ENCODE measurements at places on chromosomes 6 and 20.

DNA sequence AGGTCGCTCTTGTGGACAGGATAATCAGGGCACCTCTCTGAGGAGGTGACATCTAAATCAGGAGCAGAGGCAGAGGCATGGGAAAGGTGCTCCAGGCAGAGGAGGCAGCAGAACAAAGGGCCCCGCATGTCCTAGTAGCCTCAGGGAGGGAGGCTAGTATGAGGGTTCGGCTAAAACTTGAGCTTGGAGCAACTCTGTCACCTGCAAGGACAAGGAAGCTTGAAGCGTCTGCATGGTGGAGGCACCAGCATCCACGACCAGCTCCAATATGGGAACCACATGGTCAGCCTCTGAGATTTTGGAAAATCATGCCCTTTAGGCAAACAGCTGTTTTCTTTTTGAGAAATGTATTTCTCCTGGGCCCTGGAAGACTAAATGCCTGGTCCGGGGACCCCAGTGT, 13.0 kb upstream of the MPC1 start:
- DNase-seq: no peak

GRCh38 chr20:45456632-45457031, 12.9 kb upstream of the WFDC2 start:
- DNase-seq: no peak

- no peak for DNase-seq
These were observed 109.4 kb downstream of the TNFAIP3 start for GRCh38 chr6:137976430-137976829.

GRCh38 chr6:116450769-116451740, 10.1 kb upstream of the CALHM6 start:
- DNase-seq: peak; percentile 80

DNA sequence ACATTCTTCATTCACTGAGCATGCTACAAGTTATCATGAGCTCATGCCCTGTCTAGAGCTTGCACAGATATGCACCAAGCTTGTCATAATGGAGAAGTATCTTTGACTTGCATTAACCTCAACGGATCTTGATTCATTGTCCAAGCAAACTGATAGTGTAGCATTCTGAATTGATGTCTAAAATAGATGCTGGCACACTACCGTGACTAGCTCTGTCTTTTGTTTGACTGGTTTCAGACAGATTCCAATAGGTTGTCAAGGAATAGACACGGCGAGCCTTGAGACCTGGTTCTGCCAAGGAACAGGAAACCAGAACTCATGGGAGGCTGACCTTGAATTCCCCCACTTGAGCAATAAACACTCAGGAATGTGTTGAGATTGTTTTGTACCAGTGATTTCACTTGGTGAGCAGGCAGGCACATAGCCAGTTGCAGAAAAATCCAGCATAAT, 1153.1 kb upstream of the GJE1 start:
- no peak for DNase-seq

- DNase-seq: no peak
These were observed 69.8 kb downstream of the DST start for GRCh38 chr6:56572788-56573471.

- peak; percentile 12 for DNase-seq
These were observed 41.4 kb downstream of the DTNBP1 start for GRCh38 chr6:15621203-15622044.

GRCh38 chr6:34182751-34183531, 37.1 kb upstream of the GRM4 start:
- DNase-seq: no peak

DNA sequence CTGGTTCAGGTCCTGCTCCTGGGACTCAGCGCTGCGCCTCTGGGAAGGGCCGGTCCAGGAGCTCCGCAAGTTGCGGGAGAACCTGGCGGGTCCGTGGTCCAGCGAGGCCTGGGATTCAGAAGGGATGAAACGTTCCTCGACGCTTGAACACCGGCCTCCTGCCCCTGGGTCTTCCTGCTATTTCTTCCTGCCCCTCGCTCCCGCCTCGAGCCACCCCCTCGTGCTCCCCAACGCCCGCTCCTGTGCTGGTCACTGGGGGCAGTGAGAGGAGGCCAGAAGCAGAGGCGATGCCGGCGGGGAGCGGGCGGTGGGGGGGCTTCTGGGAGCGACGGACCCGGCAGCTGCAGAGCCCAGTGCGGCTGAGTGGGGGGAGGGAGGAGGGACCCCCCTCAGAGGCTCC, 20.8 kb upstream of the KIF25 start:
- DNase-seq: no peak

DNA sequence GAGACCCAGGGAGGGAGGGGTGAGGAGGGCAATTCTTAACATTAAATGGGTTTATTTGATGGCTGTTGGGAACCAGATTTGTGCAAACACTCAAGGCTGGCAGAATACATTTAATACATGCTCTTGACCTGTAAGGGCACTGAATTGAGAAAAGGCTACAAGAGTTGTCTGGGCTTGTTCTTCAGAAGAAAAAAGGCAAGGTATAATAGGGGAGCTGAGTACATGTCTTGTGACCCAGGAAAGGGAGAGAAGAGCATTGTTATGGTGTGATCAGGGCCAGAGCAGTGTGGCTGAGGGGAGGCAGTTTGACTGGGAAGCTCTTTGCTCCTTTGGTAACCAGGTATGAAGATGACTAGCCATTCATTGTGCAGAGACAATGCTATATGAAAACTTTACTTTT, 18.9 kb downstream of the KLHL31 start:
- DNase-seq: no peak

DNA sequence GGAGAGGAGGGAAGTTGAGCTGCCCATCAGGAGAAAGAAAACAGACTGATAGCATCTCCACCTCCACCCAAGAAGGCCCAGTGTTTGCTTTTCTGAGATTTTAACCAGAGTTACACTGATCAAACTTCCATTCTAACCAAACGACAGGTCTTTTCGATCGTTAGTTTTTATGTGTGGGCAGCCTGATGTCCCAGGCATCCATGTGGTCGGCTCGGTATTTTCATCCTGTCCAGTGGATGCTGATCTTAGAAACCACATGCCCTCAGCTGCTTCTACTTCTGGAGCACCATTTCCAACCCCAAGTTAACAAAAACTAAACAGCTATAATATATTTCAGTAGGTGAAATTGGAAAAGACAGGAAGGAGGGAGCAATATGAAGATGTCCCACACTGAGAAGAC, 536.8 kb upstream of the JAG1 start:
- DNase-seq: no peak

DNA sequence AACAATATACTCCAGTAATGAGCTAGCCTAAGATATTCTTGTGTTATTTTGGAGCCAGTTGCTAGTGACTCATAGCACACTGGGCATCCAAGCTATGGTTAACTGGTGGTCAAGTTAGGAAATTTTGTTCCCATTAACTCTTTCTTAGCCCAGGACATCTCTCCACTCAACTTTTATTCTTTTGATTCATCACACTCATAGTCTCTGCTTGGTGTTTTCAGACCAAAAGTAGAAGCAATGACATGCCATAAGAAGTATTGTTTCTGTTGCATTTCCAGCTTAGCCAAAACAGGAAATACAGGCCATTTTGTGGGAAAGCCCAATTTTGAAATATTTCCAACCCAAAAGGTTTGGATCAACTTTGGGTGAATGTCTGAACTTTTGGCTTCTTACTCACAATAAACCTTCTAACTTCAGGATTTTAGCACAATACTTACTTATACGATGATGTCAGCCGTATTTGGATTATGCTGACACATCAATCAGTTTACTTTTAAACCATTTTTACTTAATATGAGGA, 31.6 kb upstream of the CCN2 start:
- no peak for DNase-seq

GRCh38 chr20:24779946-24780345, 169.1 kb upstream of the CST7 start:
- no peak for DNase-seq

DNA sequence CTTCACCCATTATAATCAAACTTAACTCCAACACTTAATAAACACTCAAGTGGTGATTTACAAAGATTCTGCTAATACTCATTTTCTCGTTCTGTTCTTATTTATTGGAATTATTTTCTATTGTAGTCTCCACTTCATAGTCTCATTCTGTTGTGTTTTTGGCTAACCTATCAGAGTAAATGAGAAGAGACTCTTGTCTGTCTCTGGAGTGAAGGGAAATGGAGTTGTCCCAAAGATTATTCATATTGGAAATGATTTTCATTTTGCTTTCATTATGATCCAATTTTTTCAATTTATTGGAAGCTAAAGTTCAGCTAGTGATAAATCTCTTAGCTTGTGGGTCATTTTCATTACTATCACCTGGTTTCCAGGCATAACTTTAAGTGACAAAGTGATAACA, 454.9 kb upstream of the JAG1 start:
- no peak for DNase-seq
